ENCODE measurements at places on chromosomes 5 and 9.

DNA sequence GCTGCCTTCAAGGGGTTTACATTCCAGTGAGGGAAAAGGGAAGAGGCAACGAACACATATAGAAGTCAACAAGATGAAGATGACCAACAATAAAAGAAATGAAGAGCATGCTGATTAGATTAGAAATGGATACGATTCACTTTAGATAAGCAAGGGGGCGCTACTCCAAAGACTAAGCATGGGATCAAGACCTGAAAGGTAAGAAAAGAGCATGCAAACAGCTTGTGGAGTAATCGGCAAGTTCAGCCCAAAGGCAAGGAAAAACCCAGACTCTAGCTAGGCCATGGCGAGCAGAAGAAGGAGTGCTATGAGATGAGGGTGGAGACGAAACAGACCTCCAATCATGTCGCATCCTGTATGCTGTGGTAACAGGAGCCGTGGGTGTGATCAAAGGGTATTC, 124.4 kb downstream of the FANCC start:
- DNase-seq = no peak

DNA sequence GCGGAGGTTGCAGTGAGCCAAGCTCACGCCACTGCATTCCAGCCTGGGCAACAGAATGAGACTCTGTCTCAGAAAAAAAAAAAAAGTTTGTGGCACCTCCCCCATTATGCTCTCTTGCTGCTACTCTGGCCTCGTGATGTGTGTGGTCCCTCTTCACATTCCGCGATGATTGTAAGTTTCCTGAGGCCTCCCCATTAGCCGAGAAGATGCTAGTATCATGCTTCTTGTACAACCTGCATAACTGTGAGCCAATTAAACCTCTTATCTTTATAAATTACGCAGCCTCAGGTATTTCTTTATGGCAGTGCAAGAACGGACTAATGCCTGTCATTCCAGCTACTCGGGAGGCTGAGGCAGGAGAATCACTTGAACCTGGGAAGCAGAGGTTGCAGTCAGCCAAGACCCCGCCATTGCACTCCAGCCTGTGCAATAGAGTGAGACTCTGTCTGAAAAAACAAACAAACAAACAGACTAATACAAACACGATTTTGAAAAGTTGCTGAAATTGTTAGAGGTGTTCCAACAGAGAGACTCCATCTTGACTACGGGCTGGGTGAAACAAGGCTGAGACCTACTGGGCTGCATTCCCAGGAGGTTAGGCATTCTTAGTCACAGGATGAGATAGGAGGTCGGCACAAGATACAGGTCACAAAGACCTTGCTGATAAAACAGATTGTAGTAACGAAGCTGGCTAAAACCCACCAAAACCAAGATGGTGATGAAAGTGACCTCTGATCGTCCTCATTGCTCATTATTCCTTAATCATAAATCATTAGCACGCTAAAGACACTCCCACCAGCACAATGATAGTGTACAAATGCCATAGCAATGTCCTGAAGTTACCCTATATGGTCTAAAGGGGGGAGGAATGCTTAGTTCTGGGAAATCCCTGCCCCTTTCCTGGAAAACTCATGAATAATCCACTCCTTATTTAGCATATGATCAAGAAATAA, 8.3 kb upstream of the AFF4 start:
- no peak for DNase-seq

DNA sequence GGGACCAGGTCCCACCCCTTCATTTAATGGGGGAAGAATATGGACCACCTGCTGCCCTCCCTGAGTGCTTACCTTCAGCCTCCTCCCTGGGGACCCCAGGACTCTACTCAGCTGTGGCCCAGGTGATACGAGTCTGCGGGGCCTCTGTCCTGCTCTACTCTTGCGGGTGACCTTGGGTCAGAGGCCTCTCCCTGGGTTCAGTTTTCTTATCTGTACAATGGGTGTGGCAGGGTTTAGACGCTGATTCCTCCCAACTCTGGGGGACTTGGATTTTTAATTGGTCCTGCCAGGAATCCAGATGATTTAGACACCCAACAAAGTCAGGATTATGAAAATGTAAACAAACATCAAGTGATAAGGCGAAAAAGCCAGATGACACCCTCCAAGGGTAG, 25.0 kb downstream of the FAM163B start:
- DNase-seq = no peak

GRCh38 chr5:81533629-81534405, 139.9 kb upstream of the ACOT12 start:
- no peak for DNase-seq

GRCh38 chr9:117098331-117098730, 316.5 kb downstream of the ASTN2 start:
- no peak for DNase-seq

DNA sequence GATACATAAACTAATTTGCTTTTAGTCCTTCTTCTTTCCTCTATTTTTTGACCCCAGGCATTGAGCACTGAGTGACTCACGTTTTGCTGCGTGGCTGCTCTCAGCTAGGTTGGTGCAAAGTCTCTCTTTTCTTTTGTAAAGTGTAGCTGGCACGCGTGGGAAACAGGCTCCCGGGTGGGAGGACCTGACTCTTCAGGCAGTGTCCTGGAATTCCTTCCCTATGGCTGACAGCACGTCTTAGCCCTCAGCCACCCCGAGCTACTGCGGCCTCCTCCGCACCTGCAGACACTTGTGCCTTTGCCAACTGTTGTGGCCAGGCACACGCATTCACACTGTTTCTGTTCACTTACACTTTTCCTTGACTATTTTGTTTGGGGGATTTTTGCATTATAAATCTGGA, 877 bp upstream of the SCGB3A1 start:
- DNase-seq = no peak

- DNase-seq = no peak
Observed at GRCh38 chr5:138745268-138745667, 8.0 kb upstream of the CTNNA1 start.

GRCh38 chr5:92543201-92543600, 1037.8 kb downstream of the NR2F1-AS1 start:
- no peak for DNase-seq

DNA sequence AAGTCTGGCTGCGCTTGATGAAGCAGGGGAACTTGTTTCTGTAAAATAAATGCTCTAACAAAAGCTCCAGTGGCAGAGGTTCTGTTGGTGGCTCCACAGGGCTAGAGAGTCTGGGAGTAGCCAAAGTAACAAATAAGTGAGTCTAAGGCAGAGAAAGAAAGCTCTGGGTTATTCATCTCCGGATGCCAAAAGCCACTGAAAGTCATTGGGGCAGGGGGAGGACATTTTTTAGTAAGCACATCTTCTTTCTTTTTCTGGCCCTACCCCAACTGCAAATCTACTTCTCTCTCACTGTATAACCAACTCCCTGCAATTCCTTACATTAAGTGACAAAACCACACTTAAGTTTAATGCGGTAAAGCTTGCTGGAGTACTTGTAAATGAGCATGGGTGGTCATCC, 141.6 kb downstream of the INSYN2B start:
- DNase-seq = no peak

DNA sequence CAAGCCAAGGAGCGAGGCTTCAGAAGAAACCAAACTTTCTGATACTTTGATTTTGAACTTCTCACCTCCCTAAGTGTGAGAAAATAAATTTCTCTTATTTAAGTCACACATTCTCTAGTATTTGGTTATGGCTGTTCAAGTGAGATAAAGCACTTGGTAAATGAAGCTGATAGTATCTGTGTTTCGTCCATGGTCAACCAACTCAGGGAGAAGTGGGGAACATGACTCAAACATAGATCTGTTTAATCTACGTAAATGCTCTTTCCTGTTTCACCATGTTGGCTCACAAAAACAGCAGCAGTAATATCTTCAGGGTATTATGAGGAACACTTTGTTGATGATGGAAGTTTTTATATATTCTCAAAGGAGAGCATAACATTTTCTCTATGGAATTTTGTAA, 2167.2 kb upstream of the C9orf72 start:
- DNase-seq = no peak

DNA sequence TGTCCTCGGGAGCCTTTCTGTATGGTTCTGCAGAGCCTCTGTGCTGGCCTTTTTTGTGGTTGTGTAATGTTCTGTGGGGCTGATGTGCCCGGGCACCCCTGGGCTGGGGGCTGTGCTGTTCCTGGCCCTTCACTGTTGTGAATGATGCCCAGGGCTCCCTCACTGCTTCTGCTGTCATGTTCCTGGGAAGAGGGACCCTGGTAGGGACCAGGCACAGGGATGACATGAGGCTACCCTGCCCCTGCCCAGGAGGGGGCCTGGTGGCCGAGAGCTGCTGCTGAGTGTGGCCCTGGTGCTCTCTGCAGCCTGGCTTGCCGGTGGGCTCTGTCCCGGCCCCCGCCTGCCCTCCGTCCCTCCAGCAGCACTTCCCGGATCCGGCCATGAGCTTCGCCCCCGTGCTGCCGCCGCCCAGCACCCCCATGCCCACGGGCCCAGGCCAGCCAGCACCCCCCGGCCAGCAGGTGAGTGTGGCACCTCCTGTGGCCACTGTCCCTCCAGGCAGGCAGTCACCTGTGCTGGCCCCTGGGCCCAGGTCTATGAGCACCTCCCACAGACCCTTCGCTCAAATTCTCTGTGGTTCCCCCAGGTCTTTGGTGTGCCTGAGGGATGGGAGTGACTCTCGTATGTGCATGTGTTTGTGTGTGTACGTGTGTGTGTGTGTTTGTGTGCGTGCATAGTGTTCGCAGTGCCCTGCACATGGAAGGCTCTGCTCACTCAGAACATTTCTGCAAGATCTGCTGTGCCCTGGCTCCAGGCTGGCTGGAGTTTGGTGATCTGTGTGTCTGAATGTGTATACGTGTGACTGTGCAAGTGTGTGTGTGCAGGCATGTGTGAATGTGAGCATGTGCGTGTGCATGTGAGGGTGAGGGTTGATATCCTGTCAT, 72.3 kb downstream of the WNK2 start:
- no peak for DNase-seq

DNA sequence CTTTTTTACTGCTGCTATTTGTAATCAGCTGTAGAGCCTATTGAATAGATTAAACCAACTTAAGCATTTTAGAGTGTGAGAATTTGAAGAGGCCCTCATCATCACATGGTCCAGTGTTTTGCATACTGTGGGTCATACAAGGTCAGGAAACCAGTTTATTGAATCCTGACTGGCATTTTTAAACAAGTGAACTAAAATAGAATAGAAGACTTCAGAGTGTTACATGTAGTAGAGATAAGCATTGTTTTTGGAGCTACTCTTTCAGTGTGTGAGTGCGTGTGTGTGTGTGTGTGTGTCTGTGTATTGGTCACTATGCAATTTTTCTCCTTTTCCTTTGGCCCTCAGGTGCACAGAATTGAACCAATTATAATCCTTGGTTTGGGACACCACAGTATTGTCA, 114.4 kb downstream of the SLC28A3 start:
- no peak for DNase-seq

GRCh38 chr5:127014573-127014972, 15.8 kb downstream of the MARCHF3 start:
- no peak for DNase-seq

DNA sequence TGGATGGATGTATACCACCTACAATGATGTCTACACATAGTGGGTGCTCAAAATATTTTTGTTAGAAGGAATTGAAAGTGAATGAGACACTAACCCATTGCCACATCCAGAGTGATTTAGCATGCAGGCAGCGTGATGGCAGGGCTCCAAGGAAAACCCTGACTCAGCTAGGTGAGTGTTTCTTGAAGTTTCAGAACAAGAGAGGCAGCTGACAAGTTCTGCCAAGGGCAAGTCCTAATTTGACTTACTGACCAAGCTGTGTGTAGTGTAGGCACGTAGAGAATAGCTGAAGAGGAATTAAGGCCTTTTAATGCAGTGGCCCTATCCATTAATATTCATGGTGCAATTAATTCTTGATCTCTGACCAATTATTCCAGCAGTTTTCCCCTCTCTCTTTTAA, 107.8 kb upstream of the ATP10B start:
- DNase-seq = no peak

- no peak for DNase-seq
Observed at GRCh38 chr9:16460696-16461095, 409.8 kb downstream of the BNC2 start.

- DNase-seq = no peak
Observed at GRCh38 chr9:88995200-88995577, 3.9 kb downstream of the S1PR3 start.

DNA sequence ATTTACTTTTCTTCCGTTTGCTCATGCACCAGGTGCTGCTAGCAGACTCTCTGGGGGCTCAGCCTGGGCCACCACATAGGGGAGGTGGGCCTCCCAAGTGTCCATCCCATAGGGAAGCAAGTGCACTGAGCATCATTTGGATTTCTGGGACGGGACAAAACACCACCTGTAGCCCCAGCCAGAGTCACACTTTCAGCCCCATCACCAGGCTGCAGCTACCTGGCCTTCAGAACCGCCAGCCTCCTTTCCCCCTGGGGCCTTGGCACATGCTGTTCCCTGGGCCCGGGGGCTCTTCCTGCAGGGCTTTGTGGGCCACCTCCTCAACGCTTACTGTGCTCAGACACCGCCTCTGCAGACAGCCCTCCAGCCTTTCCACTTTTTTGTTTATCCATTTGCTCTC, 19.6 kb upstream of the SUSD3 start:
- DNase-seq = no peak

- DNase-seq = no peak
Observed at GRCh38 chr5:168779333-168779732, 200.2 kb upstream of the PANK3 start.

GRCh38 chr9:36623280-36623679, 50.6 kb downstream of the MELK start:
- DNase-seq = no peak

GRCh38 chr5:39801306-39801705, 376.5 kb upstream of the DAB2 start:
- DNase-seq = no peak

DNA sequence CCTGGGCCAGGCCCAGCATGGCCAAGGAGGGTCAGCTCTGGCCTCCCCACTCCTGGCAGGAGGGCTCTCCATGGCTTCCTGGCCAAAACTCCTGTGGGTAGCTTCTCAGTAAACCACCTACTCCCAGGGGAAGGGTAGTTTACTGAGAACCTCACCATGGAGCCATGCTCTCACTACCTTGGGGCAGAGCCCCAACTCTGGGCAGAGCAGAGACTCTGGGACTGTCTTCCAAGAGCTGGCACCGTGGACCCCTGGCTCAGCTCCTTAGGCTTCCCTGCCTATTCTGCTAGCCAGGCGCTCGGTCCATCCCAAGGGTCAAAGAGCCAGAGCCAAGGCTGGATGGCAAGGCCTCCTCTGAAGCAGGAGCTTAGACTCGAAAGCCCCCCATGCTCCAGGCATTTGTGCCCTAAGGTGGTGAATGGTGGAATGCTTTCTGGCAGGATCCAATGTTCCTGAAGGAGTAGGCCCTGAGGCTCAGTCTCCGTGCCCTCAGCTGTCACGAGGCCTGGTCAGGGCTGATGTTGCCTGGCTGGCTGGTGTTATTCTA, 19.6 kb downstream of the TCF7 start:
- DNase-seq = no peak

DNA sequence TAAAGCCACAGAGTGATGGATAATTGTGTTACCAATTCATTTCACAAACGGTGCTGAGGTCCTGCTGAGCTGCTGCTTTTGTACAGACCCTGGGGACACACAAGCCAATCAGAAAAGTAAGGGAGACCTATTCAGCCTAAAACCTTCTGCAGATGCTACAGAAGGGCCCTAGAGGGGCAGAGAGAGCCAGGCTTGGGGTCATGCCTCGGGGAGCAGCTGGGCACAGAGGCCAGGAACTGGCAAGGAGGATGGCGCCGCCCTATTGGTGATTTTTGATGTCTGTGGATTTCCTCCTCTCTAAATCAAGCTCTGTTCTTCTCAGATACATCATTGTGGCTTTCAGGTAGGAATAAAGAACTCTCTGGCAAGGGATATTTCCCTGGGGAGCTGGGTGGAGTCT, 181.9 kb downstream of the ZNF462 start:
- no peak for DNase-seq

GRCh38 chr5:168227001-168227400, 64.4 kb upstream of the WWC1 start:
- peak; percentile 21 for DNase-seq
